ENCODE measurements at places on chromosomes 3 and 15.

GRCh38 chr3:47404955-47405790 lies 24.4 kb downstream of the PTPN23 start:
- DNase-seq = no peak

DNA sequence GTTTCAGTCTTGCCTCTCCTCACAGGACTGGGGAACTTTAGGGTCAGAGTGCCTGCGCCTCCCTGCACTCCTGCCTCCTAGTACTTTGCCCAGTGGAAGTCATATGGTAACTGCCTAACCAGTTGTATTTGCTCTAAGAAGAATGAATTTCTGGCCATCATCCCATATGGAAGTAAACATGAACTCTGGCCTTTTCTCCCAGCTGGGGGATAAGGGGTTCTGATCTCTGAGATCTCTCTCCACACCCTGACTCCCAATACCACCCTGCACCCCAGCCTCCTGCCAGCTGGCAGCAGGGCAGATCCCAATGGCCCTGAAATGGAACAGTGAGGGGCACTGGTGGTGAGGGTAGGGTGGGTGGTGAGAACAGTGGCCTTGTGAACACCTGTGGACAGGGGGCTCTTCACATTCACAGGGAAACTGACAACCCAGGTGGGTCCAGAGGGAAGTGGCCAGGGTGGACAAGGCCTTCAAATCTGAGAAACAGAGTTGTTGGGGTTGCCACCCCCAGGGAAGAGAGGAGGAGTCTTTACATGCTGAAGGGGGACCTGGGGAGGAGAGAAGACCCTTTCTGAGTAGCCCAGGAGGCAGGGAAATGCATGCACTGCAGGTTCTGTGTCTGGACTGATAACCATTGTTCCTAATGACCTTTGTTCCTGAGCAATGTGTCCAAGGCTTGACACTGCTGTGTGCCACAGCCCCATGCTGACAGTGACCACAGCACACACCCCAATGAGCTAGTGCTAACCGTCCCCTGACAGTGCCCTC lies 36.9 kb downstream of the RHCG start:
- no peak for DNase-seq

DNA sequence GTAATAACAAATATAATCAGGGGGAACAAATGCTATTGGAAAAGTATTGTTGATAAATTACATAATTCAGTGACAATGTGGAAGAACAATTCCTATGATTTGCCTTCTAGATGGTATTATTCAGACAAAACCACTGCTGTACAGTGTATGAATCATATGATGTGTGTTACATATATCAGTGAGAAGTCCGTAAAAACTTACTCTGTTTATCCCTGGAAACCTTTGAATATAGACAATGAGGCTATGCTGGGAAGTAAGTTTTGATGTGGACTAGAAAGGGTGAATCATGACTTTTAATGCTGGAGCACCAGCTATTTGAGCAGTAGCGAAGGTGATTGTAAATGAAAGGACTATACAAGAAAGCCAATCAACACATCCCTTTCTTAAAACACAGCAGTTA lies 17.9 kb downstream of the C3orf38 start:
- DNase-seq = no peak

DNA sequence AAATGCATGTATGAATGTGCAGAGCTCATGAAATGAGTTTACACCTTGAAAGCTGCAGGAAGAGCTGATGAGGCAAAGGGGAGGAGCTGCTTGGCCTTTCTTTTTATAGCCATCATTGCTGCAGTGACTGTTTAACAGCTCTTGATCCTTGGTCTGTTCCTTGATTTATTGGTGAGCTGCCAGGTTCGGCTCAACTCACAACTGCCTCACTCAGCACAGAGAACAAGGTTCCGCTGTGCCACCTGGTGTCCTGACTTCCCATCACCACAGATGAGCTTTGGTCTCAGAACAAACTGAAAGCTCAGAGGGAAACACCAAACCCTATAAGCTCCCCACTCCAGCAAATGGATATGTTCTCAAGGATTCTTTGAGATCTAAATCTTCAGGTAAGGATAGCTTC lies 626.1 kb downstream of the MAGI1 start:
- no peak for DNase-seq

DNA sequence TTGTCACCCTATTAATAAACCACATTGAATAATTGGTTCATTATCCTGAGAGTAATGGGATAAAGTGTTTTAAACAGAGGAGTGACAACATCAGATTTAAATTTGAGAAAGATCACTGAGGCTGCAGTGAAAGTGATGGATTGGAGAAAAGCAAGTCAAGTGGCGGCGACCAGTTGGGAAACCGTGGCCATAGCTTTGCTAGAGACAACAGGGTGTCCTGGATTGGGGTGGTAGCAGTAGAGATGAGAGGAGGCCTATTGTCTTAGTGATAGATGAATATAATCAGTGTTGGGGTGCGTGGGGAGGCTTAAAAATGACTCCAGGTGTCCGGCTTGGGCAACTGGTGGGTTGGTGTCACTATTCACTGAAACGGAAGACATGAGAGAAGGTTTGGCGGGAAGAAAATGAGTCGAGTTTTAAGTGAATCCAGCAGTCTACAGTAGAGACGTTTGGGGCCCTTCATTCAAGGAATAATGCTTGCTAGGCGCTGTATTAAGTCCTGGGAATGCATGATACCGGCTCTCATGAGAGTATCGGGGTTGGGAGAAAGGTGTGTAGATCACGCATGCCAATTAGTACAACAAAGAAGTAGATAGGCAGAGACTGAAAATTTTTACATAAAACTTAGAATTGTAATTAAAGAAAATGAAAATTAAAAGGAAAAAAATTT lies 819 bp downstream of the NEK4 start:
- no peak for DNase-seq

DNA sequence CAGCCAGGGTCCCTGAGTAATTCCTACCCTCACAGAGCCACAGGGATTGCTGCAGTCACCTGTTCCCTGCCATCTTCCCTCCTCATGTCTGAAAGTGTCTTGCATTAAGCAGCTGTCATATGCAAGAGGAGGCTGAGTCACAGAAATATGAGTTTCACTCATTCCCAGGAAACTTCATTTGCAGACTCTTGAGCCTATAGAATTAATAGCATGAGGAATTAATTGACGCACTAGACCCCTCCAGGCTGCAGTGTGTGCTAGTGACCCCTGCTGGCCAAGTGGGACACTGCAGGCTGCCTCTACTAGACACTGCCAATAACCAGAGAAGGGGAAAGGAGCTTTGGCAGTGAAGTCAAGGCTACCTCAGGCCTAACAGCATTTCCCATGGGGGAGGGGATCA lies 50.6 kb upstream of the SLC6A1 start:
- DNase-seq = no peak

GRCh38 chr3:37905346-37905745 lies 43.7 kb downstream of the CTDSPL start:
- no peak for DNase-seq

GRCh38 chr15:20349774-20350498 lies 191.7 kb downstream of the GOLGA6L6 start:
- no peak for DNase-seq

GRCh38 chr3:156751461-156752025 lies 74.6 kb upstream of the LEKR1 start:
- DNase-seq = no peak

DNA sequence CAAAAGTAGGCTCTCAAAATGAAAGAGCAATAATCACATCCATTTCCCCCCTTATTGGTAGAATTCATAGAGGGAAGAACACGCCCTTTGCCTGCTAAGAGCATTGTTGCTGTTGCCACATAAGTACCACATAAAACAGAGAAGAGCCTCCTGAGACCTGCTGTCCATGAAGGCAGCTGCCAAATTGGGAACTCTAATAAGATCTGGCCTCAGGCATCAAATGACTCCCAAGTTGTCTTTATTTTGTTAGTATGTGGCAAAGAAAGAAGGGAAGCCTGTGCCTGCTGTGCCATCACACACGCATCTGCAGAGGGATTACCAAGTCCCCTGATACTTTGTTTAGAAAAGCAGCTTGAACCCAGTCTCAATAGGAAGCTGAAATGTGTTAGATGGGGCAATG lies 23.9 kb downstream of the VGLL3 start:
- no peak for DNase-seq

DNA sequence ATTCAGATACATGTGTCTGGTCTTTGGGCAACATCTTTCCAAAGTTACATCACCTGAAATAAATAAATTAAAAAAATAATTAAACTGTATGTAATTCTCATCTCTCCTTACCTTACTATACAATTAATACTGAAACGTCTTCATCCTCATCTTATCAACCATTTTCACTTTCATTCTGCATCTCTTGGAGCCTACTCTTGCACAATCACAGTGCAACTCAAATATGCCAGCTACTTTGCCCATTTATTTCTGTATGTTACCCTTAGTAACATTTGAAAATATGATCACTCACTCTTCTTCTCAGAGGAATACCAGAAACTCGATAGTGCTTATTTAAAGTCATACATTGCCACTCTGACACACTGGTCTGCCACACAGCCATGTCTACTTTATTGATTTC lies 1357.1 kb upstream of the CADM2 start:
- DNase-seq = no peak

DNA sequence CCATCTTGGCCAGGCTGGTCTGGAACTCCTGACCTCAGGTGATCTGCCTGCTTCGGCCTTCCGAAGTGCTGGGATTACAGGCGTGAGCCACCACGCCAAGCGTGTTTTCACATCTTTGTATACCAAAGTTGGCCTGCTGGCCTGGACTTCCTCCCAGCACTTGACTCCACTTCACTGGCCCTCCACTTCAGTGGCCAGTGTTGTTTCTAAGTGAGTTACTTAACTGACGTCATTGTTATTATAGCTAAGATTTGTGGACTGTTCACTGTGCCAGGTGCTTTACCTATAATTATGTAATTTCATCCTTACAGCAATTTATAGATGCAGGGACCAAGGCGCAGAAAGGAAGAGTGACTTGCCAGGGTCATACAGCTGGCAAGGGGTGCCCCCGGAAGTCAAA lies 52.0 kb downstream of the HRH1 start:
- DNase-seq = no peak

DNA sequence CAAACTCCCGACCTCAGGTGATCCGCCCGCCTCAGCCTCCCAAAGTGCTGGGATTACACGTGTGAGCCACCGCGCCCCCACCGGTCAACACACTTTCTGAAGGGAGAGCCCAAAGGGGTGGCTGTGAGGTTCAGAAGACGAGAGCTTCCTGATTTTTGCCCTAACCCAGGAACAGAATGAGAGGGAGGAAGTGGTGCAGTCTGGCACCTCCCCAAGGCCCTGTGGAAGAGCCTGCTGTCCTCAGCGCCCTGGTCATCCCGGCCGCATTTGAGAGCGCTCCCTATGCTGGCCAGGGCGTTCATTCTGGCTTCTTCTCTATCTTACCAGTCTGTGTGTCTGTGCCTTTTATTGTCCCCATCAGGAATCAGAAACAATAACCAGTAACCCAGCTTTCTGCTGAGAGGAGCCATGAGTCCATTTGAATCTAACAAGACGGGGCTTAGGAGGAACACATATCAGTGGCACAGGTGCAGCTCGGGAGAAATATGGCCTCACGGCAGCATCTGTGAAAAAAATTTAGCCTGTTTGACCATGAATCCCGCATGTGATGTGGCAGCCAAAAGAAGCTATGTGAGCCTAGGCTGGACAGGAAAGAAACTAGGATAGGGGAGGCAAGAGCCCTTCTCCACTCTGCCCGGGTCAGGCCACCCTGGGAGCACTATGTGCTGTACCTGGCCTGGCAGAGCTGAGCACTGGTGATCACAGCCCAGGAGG lies 12.9 kb downstream of the BDH1 start:
- no peak for DNase-seq

GRCh38 chr3:119911748-119912147 lies 129.8 kb downstream of the NR1I2 start:
- no peak for DNase-seq

DNA sequence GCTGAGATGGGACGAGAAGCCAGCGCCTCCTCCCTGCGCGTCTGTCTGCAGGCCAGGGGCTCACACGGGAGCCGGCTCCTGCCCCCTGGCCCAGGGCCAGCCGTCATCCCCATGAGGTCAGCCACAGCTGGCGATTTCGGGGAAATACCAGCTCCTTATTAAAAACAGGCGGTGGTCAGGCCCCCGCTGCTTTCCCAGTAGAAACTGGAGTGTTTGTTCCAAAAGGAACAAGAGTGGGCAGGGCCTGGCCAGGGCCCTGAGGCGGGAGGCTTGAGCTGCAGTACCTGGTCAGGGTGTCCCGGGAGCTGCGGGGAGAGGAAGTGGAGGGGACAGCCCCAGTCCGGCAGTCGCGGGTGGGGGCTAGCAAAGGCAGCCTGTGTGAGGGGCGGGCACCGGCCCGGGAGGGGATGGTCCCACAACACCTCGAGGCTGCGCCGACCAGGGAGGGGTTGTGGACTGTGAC lies 17.8 kb downstream of the MYL3 start:
- DNase-seq = no peak

DNA sequence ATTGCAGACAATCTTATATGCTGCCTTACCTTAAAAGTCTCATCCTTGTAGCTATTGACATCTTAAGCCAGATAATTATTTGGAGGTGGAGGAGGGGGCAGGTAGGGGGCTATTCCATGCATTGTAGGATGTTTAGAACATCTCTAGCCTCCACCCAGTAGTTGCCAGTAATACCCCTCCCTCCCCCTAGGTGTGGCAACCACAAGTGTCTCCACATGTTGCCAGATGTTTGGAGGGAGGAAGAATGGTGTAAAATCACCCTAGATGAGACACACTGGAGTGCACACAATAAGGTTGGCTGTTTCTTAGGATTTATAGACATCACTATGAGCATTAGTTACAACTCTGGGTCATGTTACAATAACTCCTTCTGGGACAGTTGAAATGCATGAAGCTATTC lies 27.4 kb downstream of the GORASP1 start:
- no peak for DNase-seq

DNA sequence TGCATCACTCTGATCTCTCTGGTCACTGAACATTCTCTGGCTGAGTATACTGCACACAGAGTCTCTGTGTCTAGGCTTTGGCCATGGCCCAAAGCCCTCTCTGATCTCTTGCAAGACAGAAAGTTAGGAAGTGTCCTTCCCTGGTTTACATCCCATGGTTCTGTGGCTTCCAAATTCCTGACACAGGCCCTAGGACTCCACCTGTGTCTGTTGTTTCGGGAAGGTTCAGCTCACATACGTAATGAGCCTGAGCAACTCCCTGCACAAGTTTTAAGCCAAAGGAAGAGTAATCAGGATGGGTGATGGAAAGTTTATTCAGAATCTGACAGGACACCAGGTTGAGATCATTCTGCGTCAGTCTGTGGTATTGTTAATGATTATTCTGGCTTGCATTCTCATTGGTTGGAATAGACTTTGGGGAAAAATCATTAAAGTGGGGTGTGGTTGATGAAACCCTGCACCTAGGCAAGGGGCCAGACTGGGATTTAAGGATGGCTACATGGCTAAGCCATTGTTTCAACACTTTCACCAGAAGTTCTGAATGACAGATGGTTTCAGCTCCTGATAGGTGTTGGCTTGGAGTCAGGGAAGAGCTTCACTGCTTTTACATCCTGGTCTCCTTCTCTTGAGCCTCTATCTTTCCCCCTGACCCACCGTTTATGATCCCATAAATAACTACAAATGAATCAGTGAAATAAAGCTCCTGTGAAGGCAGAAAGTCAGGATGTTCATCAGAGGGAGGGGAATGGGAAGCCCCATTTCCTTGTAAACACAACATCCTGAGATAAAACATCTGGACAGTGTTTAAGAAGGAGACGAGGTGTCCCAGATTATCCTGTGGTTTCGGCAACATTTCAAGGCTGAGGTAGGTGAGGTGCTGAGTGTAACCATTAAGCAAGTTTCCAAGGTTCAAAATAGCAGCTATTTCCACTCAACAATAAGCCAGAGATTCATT lies 14.1 kb downstream of the LCMT2 start:
- no peak for DNase-seq
